ENCODE measurements at places on chromosomes 16 and 17.

DNA sequence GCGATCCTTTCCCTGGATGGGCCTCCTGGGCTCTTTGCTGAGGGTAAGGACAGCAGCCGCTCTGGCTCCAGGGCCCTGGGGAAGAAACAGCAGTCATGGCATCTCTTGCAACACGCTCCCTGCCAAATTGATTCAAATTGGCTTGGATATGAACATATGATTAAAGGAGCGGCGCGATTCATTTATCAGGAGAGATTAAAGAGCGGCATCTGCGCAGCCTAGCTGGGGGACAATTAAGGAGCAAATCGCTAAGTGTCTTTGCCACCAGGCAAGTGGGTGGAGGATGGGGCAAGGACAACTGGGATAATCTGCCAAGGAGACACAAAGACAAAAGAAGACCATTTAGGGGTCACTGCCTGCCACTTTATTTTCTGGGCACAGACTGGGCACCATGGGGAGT is 27.8 kb downstream of the PIPOX start:
- no peak for DNase-seq

DNA sequence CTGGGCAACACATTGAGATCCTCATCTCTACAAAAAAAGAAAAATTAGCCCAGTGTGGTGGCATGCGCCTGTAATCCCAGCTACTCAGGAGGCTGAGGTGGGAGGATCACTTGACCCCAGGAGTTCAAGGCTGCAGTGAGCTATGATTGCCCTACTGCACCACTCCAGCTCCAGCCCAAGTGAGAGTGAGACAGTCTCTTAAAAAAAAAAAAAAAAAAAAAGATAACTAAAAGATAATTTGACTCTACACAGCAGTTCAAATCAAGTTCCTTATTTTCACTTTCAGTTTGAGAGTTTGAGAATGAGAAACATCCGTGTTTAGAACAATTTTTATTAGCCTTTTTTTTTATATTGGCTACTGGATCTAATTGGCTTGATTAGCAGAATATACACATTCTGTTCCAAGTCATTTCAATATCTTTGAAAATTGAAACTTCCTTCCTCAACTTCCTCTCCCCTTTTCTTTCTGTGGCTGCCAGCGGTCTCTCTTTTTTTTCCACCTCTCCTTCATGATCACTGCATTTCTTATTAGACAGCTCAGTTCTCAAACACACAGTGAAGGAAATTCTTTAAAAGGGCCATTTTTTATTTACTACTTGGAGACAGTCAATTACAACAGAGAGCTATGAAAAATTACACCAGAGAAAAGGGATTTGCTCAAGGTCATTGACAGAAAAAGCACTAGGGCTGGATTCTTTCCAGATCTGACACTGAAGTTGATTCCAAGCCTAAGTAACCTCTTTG is 4.5 kb upstream of the ACSF2 start:
- no peak for DNase-seq

- no peak for DNase-seq
These were observed 32.1 kb downstream of the ZFHX3 start for GRCh38 chr16:73015612-73016487.

GRCh38 chr16:48035142-48035541 is 120.7 kb downstream of the ABCC12 start:
- no peak for DNase-seq

DNA sequence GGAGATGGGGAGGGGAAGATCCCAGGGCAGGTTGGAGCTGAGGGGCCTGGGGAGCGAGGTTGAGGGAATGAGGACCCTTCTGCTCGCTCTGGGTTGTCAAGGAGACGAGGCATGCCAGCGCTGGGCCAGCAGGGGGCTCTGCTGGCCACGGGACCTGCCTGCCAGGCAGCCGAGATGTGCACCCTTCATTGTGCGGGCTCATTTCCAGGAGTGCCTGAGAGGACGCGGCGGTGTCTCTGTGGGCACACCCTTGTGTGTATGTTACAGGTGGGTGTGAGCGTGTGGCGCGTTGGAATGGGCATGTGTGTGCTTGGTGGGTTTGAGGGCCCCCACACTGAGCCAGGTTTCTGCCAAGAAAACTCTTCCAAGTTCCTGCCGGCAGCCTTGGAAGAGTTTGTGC is 15.9 kb downstream of the ARHGAP23 start:
- DNase-seq: peak; percentile 67

GRCh38 chr16:76466871-76467270 is 189.7 kb downstream of the CNTNAP4 start:
- no peak for DNase-seq
